Activated T-helper 17 cell treated with anti-CD3 and anti-CD28 coated beads, Interleukin-2, amount 50 U/mL, for 72 hours (primary cell): ENCODE measurements at places on chromosomes 16 and 17. TPM values are rescaled to one million over a fixed set of nuclear protein-coding genes. Genes with fewer than 3 reads are reported as not detected.

DNA sequence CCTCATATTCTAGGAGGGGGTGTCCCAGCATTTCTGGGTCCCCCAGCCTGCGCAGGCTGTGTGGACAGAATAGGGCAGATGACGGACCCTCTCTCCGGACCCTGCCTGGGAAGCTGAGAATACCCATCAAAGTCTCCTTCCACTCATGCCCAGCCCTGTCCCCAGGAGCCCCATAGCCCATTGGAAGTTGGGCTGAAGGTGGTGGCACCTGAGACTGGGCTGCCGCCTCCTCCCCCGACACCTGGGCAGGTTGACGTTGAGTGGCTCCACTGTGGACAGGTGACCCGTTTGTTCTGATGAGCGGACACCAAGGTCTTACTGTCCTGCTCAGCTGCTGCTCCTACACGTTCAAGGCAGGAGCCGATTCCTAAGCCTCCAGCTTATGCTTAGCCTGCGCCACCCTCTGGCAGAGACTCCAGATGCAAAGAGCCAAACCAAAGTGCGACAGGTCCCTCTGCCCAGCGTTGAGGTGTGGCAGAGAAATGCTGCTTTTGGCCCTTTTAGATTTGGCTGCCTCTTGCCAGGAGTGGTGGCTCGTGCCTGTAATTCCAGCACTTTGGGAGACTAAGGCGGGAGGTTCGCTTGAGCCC lies 11.6 kb downstream of the STH start:
- ATAC-seq, result no peak

DNA sequence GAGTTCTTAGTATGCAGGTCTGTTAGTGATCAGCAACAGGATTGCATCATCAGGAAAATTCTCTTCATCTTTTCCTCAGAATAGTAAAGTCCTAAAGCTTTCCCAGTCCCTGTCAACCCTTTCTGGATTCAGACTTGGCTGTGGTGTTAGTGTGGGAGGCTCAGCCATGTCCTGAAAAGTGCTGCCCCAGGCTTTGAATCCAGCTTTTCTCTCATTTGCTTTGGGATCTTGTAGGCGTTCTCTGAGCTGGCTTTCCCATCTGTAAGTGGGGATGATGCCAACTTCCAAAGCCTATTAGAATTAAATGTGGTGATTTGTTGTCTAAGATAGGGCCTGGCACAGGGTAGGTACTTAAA lies 3.0 kb downstream of the ALKBH5 start:
- ATAC-seq, result no peak

MYH1 gene
- not detected for total RNA-seq

DNA sequence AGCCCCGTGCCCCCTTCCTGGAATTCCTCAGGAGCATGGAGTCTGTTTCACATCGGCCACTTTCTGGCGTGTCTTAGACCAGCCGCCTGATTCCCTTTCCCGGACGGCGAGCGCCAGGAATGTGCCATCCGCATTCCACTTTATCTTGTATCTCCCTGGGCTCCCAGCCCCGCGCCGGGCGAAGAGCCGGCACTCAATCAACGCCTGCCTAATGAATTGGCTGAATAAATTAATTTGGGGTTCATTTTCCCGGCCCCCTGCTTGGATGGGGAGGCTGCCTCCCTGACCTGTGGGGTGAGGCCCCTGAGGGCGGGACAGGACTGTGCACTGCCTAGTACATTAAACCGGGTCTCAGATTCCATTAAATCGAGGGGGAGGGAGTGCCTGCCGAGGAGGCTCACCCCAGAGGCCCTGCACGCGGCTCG lies 282.3 kb upstream of the TNRC6C start:
- no peak for ATAC-seq

DNA sequence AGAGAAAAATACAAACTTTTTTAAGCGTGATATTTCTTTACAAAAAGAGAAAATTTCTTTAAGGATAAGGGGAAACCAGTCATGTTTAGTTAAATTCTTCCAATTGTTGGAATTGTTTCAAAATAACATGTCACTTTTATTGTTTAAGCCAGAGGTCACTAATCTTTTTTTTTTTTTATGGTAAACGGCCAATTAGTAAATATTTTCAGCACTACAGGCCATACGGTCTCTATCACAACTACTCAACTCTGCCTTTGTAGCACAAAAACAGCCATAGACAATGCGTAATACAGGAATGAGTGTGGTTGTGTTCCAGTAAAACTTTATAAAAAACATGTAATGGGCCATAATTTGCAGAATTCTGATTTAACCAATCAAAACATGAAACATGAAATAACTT lies 401.4 kb downstream of the GRIN2A start:
- ATAC-seq, result no peak

DNA sequence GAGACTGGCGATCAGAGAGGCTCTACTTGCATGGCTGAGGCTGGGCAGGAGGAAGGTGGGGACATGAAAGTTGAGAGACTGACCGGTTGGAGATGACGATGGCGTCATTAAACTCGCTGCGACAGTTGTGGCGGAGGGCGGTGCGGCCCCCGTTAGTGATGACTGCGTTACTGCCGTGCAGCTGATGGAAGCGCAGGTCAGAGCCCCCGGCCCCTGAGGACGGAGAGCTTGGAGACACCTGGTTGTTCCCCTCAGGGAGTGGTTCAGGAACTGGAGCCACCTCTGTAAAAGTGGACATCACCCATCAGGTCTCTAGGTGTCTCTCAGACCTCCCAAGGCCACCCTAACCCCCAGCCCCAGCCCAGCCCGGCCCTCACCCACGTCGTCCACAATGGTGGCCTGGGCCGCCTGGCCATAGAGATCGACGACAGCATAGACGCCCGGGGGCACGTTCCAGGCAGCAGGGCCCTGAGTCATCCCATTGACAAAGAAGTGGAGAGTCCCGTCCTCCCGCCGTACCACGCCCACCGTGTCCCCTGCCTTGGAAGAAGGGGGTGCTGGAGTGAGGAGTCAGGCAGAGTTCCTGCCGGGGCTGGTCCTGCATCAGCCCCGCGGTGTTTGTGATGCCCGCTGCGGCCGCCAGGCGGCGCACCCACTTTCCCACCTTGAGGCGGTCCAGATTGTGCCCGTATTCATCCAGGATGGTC lies 5.3 kb downstream of the NEURL4 start:
- peak; percentile 74 for ATAC-seq

- ATAC-seq, result no peak
These were observed 117.2 kb downstream of the PRKCB start for GRCh38 chr16:23952971-23953300.

- no peak for ATAC-seq
These were observed 452.3 kb downstream of the CNTNAP4 start for GRCh38 chr16:76729525-76729924.
